ENCODE measurements at places on chromosomes 11 and 22.

GRCh38 chr22:45976254-45977002 is 534 bp downstream of the WNT7B start:
- no peak for DNase-seq

- DNase-seq = no peak
These were observed 1388.7 kb downstream of the BRD1 start for GRCh38 chr22:48438800-48439559.

DNA sequence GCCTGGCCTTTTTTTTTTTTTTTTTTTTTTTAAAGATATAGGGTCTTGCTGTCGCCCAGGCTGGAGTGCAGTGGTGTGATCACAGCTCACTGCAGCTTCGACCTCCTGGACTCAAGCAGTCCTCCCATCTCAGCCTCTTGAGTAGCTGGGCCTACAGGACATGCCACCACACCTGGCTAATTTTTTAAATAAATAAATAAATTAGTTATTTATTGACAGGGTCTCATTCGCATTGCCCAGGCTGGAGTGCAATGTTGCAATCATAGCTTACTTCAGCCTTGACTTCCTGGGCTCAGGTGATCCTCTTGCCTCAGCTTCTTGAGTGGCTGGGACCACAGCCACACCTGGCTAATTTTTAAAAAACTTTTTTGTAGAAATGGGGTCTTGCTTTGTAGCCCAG is 10.5 kb downstream of the AP2A2 start:
- no peak for DNase-seq

GRCh38 chr22:41480397-41480735 is 11.4 kb downstream of the ACO2 start:
- no peak for DNase-seq

DNA sequence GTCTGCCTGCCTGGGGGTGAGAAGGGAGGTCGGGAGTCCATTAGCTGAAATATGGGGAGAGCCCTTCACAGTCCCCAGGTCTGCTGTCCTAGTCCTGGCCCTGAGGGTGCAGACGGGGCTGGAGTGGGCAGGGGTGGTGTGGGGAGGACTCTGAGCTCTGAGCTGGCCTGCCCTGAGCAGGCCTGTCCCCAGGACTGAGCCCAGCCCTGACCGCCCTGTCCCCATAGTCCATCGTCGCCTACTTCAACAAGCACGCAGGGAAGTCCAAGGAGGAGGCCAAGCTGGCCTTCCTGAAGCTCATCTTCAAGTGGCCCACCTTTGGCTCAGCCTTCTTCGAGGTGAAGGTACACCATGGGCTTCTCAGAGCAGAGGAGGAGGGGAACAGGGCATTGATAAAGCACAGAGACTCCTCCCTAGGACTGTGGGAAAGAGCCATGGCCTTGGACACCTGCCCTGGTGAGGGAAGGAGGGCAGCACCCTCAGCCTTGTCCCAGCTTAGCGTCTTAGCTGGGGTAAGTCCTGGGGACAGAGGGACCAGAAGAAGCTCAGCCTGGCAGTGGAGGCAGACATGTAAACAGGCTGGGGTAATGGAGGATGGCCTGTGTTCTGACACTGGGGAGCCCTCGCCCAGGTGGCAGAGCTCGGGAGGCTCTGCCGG is 83.7 kb downstream of the MYO7A start:
- DNase-seq = no peak

GRCh38 chr11:120336641-120337354 is 585 bp downstream of the ARHGEF12 start:
- DNase-seq = no peak

GRCh38 chr11:117843666-117844484 is 19.3 kb upstream of the FXYD2 start:
- peak; percentile 77 for DNase-seq

DNA sequence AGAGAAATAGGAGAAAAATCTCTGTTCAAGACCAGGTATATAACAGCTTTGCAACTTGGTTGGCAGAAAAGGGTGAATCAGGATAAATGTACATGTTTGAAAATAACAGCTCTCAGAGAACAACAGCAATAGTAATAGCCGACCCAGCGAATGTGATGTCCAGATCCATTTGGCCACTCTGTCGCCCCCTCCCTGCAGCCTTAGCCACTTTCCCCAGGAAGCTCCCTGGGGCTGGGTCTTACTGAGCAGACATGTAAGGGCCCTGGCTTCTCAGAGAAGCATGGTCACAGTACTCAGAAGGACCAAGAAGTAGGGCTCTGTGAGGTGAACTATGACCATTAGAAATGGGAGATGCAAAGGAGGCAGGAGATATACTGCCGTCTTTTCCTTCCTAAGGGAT is 154.1 kb upstream of the SNX19 start:
- DNase-seq = no peak

DNA sequence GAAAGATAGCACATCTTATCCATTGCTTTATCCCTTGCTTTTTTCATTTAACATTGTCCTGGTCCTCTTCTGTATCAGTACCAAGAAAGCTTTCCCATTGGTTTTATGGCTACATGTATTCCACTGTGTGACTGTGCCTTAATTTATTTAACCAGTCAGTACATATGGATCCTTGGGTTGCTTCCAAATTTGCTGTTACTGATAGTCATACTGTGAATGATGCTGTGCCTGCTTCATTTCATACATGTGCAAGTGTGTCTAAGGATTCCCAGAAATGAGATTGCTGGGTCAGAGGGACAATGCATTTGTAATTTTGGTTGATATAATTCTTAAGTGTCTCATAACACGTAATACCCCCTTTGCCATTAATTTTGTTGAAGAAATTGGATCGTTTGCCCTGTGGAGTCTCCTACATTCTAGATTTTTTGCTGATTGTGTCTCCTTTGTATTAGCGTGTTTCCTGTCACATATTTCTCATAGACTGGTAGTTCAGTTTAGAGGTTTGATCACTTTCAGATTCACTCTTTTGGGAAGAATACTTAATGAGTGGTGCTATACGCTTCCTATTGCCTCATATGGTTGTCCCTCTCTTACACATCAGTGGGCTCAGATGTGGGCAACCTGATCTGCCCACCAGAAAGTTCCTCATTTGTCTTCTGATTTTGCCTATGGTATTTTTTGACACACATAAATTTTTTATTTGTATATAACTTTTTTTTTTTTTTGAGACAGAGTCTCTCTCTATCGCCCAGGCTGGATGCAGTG is 35.3 kb downstream of the MYBPC3 start:
- DNase-seq = no peak

GRCh38 chr22:29341849-29342127 is 26.3 kb upstream of the RASL10A start:
- no peak for DNase-seq

GRCh38 chr22:50210378-50211139 is 9.7 kb downstream of the SELENOO start:
- DNase-seq = no peak

DNA sequence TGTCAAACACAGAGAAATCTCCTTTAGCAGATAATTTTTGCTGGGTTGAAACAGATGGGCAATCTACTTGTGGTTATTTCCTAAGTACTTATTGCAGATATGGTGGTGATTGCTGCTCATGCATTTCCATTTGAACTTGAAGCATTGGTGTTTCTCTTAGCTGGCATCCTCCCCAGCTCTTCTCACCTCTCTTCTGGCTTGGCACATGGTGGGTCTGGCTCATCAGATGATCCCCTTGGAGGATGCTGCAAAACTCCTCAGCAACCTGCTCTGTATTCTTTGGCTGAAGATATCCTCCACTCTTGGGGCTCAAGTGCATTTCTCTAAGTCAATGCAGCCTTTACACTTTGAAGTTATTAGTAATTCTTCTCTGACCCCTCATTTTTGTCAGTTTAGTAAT is 87.3 kb upstream of the MYO18B start:
- DNase-seq = no peak

GRCh38 chr11:61650781-61651571 is 29.2 kb upstream of the DAGLA start:
- no peak for DNase-seq

- DNase-seq = no peak
These were observed 304.0 kb upstream of the NARS2 start for GRCh38 chr11:78878631-78879030.

DNA sequence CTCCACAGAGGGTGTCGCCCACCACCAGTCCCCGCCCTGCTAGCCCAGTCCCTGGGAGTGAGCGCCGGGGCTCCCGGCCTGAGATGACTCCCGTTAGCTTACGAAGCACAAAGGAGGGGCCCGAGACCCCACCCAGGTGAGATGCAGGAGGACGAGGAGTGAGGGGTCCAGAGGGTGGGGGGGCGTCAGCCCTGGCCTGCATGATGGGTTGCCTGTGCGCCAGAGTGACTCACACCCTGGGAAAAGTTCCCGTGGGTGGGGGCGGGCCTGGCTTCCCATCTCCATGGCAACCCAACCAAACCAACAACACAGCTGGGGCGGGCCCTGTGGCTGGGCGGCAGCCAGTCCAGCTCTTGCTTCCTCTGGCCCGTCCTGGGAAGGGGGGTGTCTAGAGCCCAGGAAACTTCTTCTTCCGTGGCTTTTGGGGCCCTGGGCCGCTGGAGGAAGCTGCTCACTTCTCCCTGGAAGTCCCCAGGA is 4.5 kb downstream of the GAS2L1 start:
- peak; percentile 32 for DNase-seq

GRCh38 chr22:24982301-24983056 is 30.0 kb downstream of the KIAA1671 start:
- no peak for DNase-seq

DNA sequence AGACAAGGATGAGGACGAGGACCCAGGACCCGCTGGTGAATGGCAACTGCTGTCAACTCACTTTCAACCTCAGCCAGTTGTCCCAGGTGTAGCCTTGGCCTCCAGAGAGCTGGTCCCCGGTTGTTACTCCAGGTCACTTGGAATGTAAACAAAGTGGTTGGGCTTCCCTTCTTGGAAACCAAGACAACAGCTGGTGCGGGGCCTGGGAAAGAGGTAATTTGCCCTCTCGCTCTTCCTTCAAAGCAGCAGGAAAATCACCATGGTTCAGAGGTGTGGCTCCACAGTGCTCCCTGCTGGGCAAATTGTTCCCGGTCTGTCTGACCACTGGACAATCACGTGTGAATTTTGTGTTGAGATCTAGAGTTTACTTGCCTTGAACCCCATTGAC is 15.0 kb downstream of the SLC1A2 start:
- DNase-seq = peak; percentile 15

- DNase-seq = no peak
These were observed 67.1 kb downstream of the CDKN1C start for GRCh38 chr11:2818503-2818902.

DNA sequence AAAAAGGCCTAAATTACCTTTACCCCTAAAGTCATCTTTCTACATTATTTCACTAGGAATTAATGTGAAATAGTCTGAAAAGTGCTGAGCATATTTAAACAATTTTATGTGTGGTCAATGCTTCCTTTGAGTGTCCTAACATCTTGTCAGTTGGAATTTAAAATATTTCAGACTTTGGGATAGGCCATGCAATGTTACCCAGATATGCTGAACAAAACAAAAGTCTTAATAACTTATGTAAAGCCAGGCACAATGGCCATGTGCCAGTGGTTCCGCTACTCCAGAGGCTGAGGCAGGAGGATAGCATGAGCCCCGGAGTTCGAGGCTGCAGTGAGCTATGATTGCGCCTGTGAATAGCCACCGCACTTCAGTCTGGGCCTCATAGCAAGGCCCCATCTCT is 137.4 kb downstream of the CADM1 start:
- DNase-seq = no peak

DNA sequence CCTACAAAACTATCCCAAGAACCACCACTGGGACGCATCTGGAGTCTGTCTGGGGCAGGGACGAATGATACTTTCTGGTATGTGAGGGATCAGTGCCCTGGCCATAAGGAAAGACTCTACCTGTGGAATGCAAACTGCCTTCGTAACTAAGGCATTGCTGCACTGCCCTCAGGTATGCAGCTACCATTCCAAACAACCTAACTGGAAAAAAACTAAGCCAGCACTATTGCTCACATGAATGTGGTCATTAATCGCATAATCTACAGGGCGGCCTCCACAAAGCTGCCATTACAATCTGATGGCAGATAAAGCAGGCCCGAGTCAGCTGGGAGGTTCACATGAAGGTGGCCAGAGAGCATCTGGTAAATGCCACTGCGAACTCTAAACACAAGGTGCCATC is 3.9 kb downstream of the PACSIN2 start:
- DNase-seq = no peak

DNA sequence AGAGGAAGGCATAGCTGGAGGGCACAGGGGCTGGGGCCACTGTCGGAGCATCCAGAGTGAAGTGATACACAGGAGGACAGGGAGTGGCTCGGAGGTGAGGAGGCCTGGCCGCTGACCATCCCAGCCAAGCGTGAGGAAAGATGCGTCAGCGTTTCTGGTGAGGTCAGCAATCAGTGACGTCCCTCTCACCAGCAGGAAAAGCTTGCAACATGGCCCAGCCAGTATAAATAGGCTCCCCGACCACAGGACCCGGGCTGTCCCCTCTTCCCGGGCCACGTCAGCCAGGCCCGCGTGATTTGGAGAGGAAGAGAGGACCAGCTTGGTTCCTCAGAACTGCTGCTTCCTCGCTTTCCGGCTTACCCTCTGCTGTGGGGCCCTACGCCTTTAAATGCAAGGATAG is 4.2 kb upstream of the OSM start:
- DNase-seq = no peak

GRCh38 chr11:32118025-32118974 is 27.4 kb downstream of the RCN1 start:
- DNase-seq = no peak

GRCh38 chr11:100866453-100866852 is 179.4 kb downstream of the ARHGAP42 start:
- DNase-seq = no peak

GRCh38 chr11:368414-369335 is 624 bp upstream of the B4GALNT4 start:
- DNase-seq = no peak

DNA sequence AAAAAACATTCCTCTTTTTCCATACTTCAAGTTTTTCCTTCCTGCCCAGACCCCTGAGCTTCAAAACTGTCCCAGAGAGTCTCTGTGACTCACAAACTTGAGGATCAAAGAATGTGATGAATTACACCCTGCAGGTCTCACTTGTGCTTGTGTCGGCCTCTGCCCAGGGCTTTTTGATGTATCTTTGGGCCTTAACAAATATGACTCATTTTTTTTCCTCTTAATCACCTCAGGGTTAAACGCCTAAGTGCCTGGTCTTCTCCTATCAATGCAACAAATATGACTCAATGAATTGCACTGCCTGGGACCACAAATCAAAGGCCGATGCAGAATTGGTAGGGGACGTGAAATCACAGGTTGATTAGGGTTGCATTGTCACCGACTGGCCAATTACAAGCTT is 267.7 kb downstream of the LARGE1 start:
- no peak for DNase-seq

All from DND-41 (cell line).